ENCODE measurements at places on chromosomes 5 and 9.

GRCh38 chr5:90495146-90495545 lies 20.5 kb downstream of the POLR3G start:
- no peak for DNase-seq

GRCh38 chr5:77958642-77959330 lies 182.6 kb upstream of the TBCA start:
- no peak for DNase-seq

DNA sequence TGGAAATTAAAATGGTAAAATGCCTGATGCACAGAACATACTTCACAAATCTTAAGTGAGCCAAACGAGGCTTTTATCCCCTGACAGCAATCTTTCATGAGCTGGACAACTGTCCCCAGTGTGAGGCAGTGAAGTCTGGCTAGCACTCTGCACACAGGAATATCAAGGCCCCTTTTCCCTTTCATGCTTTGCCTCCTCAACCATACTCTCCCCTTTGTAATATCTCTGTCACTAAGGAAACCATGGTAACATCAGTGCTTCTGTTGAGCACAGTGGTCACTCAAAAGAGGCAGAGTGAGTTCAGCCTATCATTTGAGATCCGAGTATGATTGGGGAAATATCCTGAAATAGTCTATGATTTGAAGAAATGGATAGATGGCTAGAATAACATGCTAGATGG lies 318.3 kb downstream of the ENC1 start:
- DNase-seq = no peak

GRCh38 chr5:112467485-112467884 lies 48.4 kb upstream of the EPB41L4A start:
- DNase-seq = no peak

- no peak for DNase-seq
These were observed 102.8 kb downstream of the SNX18 start for GRCh38 chr5:54620141-54620933.

GRCh38 chr5:91929522-91929817 lies 546.4 kb upstream of the ARRDC3 start:
- DNase-seq = no peak

DNA sequence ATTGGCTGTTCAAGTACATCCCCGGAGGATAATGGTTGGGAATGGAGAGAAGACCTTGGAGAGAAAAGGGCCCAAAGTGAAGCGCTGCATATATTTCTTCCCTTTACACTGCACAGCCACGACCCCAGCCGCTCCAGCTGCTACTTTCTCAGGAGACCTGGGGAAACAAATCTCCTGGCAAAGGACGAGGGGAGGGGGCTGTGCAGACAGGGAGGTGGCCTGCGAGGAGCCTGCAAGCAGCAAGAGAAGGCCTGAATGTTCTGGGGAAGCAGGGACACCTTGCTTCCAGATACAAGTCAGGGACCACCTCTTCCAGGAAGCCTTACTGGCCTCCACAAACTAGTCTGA lies 739 bp upstream of the PDLIM4 start:
- DNase-seq = no peak

DNA sequence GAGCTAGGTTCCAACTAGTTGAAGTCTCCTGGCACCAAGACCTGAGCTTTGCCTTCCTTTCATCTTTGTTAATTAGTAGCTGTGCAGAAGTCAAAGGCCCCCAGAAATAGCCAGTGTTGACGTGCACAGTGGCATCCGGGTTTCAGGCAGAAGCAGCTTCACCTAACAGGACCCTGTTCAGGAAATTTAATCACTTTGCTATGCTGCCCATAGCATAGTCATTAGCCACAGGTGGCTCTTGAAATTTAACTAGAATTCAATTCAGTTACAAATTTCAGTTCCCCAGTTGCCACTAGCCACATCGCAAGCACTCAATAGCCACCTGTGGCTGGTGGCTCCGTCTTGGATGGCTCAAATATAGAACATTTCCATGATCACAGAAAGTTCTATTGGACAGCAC lies 179.1 kb downstream of the GOLPH3 start:
- no peak for DNase-seq

- no peak for DNase-seq
These were observed 164.0 kb downstream of the PAM start for GRCh38 chr5:102918986-102919610.

- no peak for DNase-seq
These were observed 4.3 kb upstream of the TRIM41 start for GRCh38 chr5:181218795-181219124.

DNA sequence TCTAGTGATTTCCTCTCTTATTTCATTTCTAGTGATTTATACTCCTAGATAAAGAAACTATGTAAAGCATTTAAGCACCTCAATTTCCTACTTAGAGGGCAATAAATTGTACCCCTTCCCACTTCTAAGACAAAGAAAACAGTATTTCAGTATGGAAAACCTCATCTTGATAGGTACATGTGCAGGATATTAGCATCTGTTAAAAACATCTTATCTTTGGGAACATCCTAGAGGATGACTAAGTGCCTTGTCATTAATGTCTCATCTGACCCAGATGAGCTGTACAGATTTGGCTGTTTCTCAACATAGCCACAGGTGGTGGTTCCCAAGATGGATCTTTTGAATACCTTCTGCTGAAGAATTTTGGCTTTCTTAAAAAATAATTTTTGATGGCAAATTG lies 5.7 kb downstream of the MEGF10 start:
- DNase-seq = no peak

GRCh38 chr9:107612136-107612535 lies 122.6 kb upstream of the KLF4 start:
- no peak for DNase-seq

DNA sequence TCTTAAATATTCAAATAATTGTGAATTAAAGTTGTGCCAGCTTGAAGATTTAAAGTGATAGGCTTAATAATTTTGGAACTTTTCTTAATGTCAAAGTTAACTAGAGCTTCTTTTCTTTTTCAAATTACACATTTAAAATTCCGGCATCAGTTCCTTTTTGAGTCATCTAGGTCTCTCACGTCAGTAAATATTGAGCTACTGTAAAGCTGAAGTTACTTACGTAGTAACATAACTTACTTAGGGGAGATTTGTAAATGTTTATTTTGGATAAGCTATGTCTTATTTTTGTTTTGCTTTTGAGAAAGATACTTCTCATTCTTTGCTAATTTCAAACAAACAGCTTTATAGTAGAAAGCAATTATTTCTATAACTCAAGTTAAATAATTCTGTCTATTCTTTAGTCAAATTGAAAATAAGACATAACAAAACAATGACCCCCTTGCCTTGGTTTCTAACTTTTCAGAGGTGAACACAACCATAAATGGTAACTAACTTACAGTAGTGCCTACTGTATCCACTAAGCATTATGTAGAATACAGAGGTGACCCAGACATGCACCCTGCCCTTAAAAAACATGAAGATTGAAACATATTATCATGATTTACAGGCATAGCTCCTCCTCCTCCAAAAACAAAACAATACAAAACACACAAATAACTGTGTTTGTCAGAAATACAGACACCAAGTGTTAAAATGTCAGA lies 29.8 kb downstream of the CD274 start:
- no peak for DNase-seq

GRCh38 chr9:12699529-12699928 lies 6.3 kb downstream of the TYRP1 start:
- no peak for DNase-seq

DNA sequence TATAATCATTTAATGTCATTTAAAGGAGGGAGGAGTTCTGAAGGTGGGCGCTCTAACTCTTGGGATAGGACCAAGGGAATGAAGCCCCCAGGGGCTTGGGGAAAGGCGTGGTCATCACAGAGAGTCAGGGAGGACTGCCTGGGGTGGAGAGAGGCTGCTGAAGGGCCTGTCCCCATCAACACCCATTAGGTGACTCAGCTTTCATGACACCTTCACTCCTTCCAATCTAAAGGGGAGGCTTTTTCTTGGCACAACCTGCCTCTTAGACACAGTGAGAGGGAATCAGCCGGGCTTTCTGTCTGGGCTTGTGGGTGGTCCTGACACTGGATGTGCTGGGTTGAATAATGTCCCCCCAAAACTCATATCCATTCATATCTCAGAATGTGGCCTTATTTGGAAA lies 31.4 kb upstream of the ANKRD33B start:
- DNase-seq = no peak

DNA sequence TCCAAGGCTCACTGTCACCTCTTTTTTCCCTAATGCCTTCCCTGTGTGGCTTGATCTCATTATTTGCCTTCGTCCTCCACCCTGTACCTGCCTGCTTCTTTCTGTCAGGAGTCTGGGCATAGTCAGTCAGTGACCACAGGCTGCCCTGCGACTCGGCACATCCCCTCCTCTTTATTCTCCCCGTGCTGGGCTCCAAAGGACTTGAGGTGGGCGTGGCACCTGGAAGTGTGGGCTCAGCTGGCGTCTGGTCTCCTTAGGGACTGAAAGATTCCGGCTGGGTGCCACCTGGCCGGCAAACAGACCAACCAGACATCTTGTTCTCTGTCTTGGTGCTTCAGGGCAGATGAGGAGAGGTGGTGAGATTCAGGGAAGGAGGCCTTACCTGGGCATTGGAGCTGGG lies 29.6 kb upstream of the PRDM12 start:
- no peak for DNase-seq

GRCh38 chr9:120854596-120855327 lies 12.0 kb upstream of the PSMD5 start:
- DNase-seq = no peak

GRCh38 chr9:119318371-119318770 lies 50.9 kb downstream of the BRINP1 start:
- no peak for DNase-seq

DNA sequence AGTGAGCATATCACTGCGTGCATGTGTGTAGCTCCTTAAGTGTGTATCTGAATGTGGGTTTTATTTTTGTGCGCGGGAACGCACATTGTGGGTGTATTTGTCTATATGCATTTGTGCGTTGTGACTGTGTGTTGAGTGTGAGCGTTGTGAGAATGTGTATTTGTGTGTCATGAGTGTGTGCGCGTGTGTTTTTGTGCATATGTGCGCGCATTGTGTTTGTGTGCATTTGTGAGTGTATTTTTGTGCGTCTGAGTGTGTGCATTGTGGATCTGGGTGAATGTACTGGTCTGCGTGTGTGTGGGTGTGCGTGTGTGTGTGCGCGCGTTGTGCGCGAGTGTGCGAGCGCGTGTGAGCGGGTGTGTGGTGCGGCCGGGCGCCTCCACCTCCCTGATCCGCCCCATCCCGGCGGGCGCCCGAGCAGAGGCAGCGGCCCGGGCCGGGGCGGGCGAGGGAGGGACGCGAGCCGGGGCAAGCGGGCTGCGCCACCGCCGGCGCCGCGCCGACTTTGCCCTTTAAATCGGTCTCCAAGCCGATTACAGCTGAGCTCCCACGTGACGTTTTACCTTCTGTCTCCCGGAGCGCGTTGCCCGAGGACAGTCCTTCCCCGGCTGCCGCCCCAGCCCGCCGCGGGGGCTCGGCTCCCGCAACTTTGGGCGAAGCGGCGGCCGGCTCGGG lies at the start of gene RASGRF2:
TSS of gene RASGRF2 (plus strand) at position 596 of the 675 bp plus-strand sequence. CDS start 376 bp downstream, outside the sequence.
- DNase-seq = peak; percentile 68

- DNase-seq = no peak
These were observed 36.5 kb downstream of the WWC1 start for GRCh38 chr5:168327994-168328393.

- DNase-seq = peak; percentile 66
These were observed 29.3 kb downstream of the PCDH1 start for GRCh38 chr5:141848744-141849414.

- no peak for DNase-seq
These were observed 24.8 kb downstream of the GPR107 start for GRCh38 chr9:130078547-130078946.

DNA sequence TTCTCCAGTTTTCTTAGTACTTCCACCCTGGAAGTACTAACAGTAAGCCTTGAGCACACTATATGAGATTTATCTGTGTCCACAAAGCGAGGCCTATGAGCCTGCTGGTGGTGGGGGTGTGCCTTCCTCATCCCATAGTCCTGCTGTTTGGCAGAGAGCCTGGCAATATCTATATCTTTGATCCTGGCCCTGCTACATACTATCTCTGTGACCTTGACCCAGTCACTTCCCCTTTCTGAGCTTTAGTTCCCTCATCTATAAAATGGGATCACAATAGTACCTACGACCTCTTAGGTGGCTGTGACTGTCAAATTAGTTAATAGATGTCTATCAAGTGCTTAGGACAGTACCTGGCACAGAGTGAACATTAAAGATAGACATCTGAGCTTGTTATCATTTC lies 114.6 kb upstream of the SAP30L start:
- DNase-seq = no peak

DNA sequence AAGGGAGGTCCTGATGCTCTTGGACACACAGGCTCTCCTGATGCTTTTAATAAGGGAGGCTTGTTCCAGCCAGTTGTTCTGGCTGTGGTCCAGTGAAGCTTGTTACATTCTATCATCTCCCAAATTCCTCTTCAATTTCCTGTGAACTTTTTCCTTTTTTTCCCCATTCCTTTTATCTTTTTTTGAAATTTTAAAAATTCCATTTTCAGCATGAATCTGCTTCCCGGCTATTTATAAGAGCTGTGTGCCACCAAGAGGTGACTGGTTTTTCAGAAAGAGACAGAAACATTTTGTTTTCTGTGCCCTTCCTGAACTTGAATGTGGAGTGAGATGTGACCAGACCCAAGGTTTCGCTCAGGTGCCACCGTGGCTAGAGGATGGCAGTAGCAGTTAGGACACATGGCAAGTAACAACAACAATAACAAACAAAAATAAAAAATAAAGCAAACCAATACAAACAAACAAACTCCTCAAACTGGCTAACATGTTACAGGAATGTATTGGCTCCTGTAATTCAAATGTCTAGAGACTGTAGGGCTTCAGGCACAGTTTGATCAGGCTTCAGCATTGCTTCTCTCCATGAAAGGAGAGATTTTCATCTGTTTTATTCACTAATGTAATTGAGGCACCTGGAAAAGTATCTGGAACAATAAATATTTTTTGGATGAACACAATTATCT lies 121.1 kb downstream of the BOD1 start:
- DNase-seq = no peak

DNA sequence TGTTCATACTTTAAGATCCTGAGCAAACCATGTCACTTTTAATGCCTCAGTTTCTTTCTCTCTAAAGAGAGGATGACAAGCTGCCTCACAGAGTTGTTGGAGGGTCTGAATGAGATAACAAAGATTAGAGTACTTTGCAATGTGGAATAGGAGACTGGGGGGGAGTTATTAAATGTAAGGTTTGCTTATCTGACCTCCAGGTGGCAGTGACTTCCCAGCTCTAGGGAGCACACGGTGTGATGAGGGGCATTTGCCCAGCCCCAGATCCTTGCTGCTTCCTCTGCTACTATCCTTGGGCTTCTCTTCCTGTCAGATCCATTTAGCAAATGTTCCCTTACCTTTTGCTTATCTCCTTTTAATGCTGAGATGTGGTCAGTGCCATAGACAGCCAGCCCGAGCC lies 30.7 kb downstream of the ENHO start:
- no peak for DNase-seq

DNA sequence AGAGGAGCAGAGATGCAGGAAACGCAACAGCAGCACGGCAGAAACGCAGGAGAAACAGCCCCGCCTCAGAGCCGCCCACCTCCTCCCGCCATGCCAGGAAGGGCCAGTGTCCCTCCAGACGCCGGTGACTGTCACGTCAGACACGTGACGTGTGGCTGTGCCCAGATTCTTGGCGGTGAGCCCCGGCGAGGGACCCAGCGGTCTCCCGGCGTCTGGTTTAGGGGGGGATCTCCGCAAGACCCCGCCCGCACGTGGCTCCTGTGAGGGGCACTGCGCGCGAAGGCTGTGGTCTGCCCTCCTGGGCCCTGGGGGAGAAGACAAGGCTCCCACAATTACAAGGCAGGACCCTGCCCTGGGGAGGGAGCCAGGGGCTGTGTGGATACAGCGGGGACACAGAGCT lies 2.4 kb upstream of the LCN8 start:
- DNase-seq = no peak
